CD8-positive, alpha-beta memory T cell (primary cell): ENCODE measurements at places on chromosomes 1 and 21.

DNA sequence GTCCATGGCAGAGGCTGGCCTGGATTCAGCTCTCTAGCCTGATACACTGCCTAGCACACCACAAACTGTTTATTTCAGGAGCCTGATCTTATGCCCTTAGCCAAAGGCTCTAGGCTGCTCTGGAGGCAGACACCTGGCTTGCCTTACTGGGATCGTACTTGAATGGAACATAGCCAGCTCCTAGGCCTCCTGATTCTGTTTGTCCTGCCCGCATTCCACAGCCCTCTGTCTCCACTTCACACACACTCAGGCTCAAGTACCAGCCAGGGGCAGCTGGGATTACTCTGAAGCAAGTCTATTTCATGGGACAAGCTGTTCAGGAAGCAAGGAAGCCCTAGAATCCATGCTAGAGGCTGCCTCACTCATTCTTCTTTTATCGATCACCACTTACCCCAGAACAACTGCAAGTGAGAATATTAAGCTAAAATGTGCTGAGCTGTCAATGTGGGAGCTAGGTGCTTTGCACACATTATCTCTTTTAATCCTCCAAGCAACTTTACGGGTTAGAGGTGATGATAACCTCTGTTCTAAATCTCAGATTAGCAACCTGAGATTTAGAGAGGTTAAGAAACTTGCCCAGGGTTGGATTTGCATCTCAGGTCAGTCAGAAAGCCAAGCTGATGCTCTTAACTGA is 31.1 kb upstream of the CYP4B1 start:
- no peak for DNase-seq

- DNase-seq = no peak
These were observed 19.8 kb downstream of the NCF2 start for GRCh38 chr1:183570451-183570850.

GRCh38 chr1:41780916-41781315 is 137.8 kb downstream of the HIVEP3 start:
- no peak for DNase-seq

GRCh38 chr1:30506291-30507015 is 216.9 kb downstream of the MATN1 start:
- no peak for DNase-seq

DNA sequence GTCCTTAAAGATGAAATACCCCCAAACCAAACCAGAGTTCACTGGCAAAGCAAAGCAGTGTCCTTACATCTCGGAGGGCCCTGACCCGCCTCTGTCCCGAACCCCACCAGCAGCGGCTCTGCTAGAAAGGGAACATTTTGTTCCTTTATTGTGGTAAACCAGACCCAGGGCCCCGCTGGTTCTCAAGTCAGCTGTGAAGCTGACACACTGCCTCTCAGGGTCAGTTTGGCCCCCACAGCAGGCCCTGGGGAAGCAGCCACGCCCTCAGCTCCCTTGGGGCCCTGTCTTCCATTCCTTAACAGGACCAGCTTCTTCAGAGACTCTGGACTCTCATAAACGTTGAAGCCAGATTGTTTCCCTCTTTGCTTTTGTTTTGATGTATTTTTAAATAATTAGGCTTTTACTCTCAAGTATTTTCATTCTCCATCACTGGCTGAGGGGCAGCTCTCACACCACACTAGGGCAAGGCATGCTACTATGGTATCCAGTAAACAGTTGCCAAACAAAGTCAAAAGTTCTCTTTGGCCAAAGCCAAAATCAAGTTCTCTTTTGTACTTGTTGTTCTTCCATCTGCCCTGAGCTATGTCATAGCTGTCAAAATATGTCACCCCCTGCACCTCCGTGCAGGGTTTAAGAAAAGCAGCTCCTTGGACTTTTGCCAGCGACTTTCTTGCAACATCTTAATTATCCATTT is 61.1 kb upstream of the ANGPTL1 start:
- DNase-seq = no peak
